ENCODE measurements at places on chromosomes 4 and X. TPM values are rescaled to one million over a fixed set of nuclear protein-coding genes. Genes with fewer than 3 reads are reported as not detected.

DNA sequence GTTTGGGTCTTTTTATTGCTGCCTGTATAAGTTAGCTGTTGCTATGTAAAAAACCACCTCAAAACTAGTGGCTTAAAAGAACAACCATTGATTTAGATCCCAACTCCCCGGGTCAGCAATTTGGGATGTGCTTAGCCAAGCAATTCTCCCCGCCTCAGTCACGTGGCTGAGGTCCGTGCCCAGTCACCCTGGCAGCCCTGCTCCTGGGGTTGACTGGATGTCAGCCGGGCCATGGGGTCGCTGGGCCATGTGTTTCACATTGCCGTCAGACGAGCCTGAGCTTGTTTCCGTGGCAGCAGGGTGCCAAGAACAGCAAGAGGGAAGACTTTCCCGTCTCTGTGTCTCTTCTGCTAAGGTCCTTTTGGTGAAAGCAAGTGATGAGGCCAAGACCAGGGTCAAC, 345.7 kb upstream of the FAT1 start:
- H3K27me3 ChIP-seq: no peaks in the 10 kb centered on the region
- H3K4me1 ChIP-seq: no peaks in the 10 kb centered on the region
- no peak for DNase-seq
- no peak overlapping the region for H3K27ac ChIP-seq
- no peak overlapping the region for H3K4me3 ChIP-seq
- no peaks in the 10 kb centered on the region for H3K36me3 ChIP-seq

DNA sequence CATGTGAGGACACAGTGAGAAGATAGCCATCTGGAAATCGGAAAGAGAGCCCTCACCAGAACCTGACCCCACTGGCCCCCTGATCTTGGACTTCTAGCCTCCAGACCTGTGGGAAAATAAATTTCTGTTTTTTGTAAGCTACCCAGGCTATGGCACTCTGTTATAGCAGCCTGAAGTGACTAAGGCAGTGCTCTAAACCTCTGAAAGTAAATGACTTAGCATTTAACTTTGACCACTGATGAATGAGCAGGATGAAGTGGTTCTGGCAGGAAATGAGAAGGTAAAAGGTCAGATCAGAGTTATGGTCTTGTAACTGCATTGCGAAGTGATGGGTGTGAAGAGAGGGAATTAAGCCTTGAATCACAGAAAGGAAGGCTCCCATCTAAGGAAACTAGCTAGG, 17.0 kb downstream of the GPAT3 start:
- H3K36me3 ChIP-seq: no peaks in the 10 kb centered on the region
- no peaks in the 10 kb centered on the region for H3K4me1 ChIP-seq
- H3K27me3 ChIP-seq: no peaks in the 10 kb centered on the region

DNA sequence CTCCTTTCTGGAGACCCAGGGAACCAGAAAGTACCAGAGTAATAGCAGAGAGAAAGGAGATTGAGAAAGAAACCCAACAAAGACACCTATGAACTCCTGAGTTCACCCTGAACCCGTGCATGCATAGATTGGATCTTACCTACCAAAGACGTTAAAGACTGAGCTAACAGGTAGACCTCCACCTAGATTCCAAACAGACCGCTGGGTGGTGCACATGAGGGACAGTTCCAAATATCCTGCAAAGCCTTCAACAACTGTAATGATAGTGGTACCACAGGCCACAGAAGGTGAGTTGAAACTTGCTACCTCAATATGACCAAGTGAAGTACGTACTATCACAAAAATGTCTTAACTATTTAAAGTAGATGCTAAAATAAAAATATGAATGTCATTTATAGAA, 34.0 kb upstream of the NR0B1 start:
- no peaks in the 10 kb centered on the region for H3K36me3 ChIP-seq
- H3K27me3 ChIP-seq: no peaks in the 10 kb centered on the region
- DNase-seq: no peak

GRCh38 chrX:107204068-107204605, 2.1 kb downstream of the NUP62CL start:
- no peaks in the 10 kb centered on the region for H3K36me3 ChIP-seq
- H3K4me3 ChIP-seq: no peak overlapping the region
- peaks cover 6% of the 10 kb centered on the region for H3K4me1 ChIP-seq
- no peak for DNase-seq

- no peak overlapping the region for H3K4me3 ChIP-seq
- no peaks in the 10 kb centered on the region for H3K36me3 ChIP-seq
- H3K27me3 ChIP-seq: no peaks in the 10 kb centered on the region
- H3K4me1 ChIP-seq: peaks cover 3% of the 10 kb centered on the region
- no peak overlapping the region for H3K27ac ChIP-seq
Measured at GRCh38 chr4:101009471-101009870, 337.9 kb downstream of the PPP3CA start.

- no peak for DNase-seq
- H3K27ac ChIP-seq: no peak overlapping the region
- no peak overlapping the region for H3K4me3 ChIP-seq
- peaks cover 56% of the 10 kb centered on the region for H3K36me3 ChIP-seq
- peaks cover 14% of the 10 kb centered on the region for H3K4me1 ChIP-seq
Measured at GRCh38 chrX:119635179-119635578, 29.0 kb upstream of the NKRF start.

DNA sequence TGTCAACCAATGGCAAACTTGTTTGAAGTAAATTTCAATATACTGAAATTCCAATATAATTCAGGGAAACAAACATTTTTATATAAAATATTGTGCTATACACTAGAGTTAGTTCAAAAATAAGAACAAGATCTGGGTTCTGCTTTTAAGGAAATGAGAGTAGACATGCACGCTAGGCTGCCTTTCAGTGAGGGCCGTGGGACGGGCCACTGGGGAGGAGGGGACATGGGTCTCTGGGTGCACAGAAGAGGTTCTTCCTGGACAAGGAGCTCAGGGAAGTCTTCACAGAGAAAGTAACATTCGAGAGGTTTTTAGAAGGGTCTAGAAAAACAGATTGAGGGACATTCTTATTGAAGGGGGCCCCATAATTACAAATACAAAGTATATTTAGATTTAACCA, 64.4 kb downstream of the SHROOM3 start:
- no peaks in the 10 kb centered on the region for H3K4me1 ChIP-seq
- H3K27me3 ChIP-seq: no peaks in the 10 kb centered on the region
- no peak overlapping the region for H3K27ac ChIP-seq

- no peaks in the 10 kb centered on the region for H3K36me3 ChIP-seq
- H3K4me1 ChIP-seq: no peaks in the 10 kb centered on the region
- no peaks in the 10 kb centered on the region for H3K27me3 ChIP-seq
- no peak for DNase-seq
Measured at GRCh38 chrX:5646818-5647217, 581.8 kb downstream of the NLGN4X start.

GRCh38 chr4:155322782-155323181, 54.0 kb downstream of the MAP9 start:
- no peak overlapping the region for H3K4me3 ChIP-seq
- no peaks in the 10 kb centered on the region for H3K36me3 ChIP-seq
- H3K27ac ChIP-seq: no peak overlapping the region
- DNase-seq: no peak
- no peaks in the 10 kb centered on the region for H3K27me3 ChIP-seq
- no peaks in the 10 kb centered on the region for H3K4me1 ChIP-seq

DNA sequence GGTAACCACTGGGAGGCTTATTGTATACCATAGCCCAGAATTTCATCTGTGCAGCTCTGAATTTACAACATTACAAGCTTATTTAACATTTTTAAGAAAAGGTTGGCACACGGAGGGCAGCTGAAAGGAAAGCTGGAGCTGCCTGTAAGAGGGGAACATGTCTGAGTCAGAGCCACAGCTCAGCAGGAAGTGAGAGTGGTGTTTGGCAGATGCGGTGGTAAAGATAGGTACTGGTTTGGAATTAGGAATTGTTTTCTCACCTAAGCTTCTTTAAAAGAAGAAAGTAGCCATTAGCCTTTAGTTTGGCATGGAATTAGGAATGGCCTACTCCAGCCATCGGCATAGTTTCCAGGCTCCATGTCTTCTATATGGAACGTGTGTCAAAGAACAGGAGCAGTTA, 172.5 kb upstream of the ANXA3 start:
- no peaks in the 10 kb centered on the region for H3K36me3 ChIP-seq
- H3K27ac ChIP-seq: no peak overlapping the region
- no peaks in the 10 kb centered on the region for H3K4me1 ChIP-seq
- DNase-seq: no peak
- no peak overlapping the region for H3K4me3 ChIP-seq

DNA sequence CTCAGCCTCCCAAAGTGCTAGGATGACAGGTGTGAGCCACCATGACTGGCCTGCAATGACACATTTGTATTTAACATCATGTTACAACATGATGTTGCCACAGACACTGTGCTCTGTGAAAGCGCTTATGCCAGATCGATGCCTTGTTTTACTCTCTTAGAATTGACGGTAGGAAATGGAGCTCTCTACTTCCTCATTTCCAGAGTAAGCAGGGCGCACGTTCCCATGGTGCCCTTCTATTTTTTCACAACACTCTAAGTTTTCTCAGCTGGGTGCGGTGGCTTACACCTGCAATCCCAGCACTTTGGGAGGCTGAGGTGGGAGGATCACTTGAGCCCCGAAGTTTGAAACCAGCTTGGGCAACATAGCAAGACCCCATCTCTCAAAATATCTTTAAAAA, 60.7 kb upstream of the DHRSX start:
- H3K27ac ChIP-seq: no peak overlapping the region
- H3K4me1 ChIP-seq: no peaks in the 10 kb centered on the region
- H3K27me3 ChIP-seq: peaks cover 3% of the 10 kb centered on the region

- no peaks in the 10 kb centered on the region for H3K4me1 ChIP-seq
- DNase-seq: no peak
- no peak overlapping the region for H3K4me3 ChIP-seq
Measured at GRCh38 chr4:108035691-108036090, 46.0 kb downstream of the HADH start.

DNA sequence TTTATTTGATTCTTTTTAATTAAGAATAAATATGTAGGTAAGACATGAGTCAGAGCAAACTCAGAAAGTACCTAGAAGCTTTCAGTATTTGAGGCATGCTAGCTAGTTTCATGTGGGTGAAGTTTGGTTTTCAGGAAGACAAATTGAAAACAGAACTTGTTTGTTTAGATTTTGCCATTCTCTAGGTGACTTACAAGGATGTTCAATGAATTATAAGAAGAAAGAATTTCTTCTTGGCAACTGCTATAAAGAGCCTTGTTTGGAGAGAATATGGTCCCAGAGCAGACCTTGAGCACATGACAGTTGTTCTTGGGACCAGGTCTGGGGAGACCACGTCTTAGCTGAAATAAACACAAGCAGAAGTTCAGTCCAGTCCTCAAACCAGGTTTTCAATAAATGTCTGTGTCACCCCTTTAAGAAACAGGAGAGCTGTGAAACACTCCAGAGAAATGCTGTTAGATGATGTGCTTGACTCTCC, 38.0 kb upstream of the IL21 start:
- H3K4me3 ChIP-seq: no peak overlapping the region
- H3K27me3 ChIP-seq: no peaks in the 10 kb centered on the region
- no peaks in the 10 kb centered on the region for H3K36me3 ChIP-seq
- no peaks in the 10 kb centered on the region for H3K4me1 ChIP-seq
- no peak overlapping the region for H3K27ac ChIP-seq

GRCh38 chr4:185011408-185011807, 6.9 kb upstream of the HELT start:
- no peaks in the 10 kb centered on the region for H3K4me1 ChIP-seq
- H3K27ac ChIP-seq: no peak overlapping the region
- no peaks in the 10 kb centered on the region for H3K36me3 ChIP-seq
- no peak overlapping the region for H3K4me3 ChIP-seq

- H3K4me3 ChIP-seq: no peak overlapping the region
- no peak overlapping the region for H3K27ac ChIP-seq
- H3K27me3 ChIP-seq: no peaks in the 10 kb centered on the region
- H3K36me3 ChIP-seq: peaks cover 16% of the 10 kb centered on the region
- no peak for DNase-seq
Measured at GRCh38 chr4:150591406-150591805, 9.5 kb downstream of the MAB21L2 start.

GRCh38 chr4:175504318-175504717, 307.7 kb downstream of the GPM6A start:
- no peak overlapping the region for H3K4me3 ChIP-seq
- DNase-seq: no peak
- no peaks in the 10 kb centered on the region for H3K27me3 ChIP-seq
- H3K36me3 ChIP-seq: no peaks in the 10 kb centered on the region
- no peaks in the 10 kb centered on the region for H3K4me1 ChIP-seq

DNA sequence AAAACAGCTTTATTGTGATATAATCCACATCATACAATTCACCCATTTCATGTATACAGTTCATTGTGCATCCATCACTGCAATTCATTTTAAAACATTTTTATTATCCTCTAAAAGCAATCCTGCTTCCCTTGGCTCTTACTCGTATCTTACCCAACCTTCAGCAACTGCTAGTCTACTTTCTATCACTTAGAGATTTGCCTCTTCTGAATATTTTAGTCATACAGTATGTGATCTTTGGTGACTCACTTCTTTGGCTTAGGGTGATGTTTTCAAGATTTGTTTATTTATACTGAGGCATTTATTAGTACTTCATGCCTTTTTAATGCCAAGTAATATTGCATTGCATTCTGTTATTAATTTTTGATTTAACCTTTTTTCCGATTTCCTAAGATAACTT, 15.0 kb upstream of the MSMO1 start:
- no peak overlapping the region for H3K27ac ChIP-seq

DNA sequence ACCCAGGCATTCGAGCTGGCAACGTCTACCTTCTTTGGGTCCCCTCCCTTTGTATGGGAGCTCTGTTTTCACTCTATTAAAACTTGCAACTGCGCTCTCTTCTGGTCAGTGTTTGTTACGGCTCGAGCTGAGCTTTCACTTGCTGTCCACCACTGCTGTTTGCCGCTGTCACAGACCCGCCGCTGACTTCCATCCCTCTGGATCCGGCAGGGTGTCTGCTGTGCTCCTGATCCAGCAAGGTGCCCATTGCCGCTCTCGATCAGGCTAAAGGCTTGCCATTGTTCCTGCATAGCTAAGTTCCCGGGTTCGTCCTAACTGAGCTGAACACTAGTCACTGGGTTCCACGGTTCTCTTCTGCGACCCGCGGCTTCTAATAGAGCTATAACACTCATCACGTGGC, 183.5 kb upstream of the GALNTL6 start:
- H3K27ac ChIP-seq: no peak overlapping the region
- H3K36me3 ChIP-seq: no peaks in the 10 kb centered on the region
- H3K27me3 ChIP-seq: no peaks in the 10 kb centered on the region
- DNase-seq: no peak
- H3K4me3 ChIP-seq: no peak overlapping the region

DNA sequence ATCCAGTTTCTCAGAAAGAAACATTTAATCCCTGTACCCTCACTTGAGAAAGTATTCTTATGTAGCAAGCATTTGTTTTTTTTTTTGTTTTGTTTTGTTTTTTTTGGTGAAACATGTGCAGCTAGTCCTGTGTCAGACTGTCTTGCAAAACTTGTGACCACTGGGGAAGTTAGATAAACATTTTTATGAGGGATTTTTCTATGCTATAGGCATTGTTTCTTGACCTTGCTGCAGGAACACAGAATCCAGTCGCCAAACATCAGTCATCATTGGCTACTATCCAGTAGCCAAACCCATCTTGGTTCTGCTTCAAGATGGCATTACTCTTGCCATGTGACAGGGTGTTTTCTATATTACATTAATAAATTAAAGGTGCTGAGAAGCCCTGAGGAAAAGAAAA, 7.7 kb upstream of the MAPK10 start:
- no peak overlapping the region for H3K4me3 ChIP-seq
- no peak overlapping the region for H3K27ac ChIP-seq

LRIT3 gene
- 0.10 TPM for total RNA-seq

ZFYVE28 gene
- 104 TPM for total RNA-seq

TAF7L gene
- total RNA-seq: not detected

SOX3 gene
- total RNA-seq: not detected

XAGE1B gene
- total RNA-seq: not detected

MGAT4D gene
- not detected for total RNA-seq

USP17L22 gene
- total RNA-seq: not detected

WDFY3 gene
- total RNA-seq: 6.0 TPM

GAB3 gene
- 89.8 TPM for total RNA-seq
